ENCODE measurements at places on chromosomes 3 and 15.

GRCh38 chr3:27800261-27800660 lies 78.1 kb upstream of the EOMES start:
- no peak for DNase-seq

GRCh38 chr3:197420115-197420514 lies 121.7 kb upstream of the DLG1 start:
- no peak for DNase-seq

DNA sequence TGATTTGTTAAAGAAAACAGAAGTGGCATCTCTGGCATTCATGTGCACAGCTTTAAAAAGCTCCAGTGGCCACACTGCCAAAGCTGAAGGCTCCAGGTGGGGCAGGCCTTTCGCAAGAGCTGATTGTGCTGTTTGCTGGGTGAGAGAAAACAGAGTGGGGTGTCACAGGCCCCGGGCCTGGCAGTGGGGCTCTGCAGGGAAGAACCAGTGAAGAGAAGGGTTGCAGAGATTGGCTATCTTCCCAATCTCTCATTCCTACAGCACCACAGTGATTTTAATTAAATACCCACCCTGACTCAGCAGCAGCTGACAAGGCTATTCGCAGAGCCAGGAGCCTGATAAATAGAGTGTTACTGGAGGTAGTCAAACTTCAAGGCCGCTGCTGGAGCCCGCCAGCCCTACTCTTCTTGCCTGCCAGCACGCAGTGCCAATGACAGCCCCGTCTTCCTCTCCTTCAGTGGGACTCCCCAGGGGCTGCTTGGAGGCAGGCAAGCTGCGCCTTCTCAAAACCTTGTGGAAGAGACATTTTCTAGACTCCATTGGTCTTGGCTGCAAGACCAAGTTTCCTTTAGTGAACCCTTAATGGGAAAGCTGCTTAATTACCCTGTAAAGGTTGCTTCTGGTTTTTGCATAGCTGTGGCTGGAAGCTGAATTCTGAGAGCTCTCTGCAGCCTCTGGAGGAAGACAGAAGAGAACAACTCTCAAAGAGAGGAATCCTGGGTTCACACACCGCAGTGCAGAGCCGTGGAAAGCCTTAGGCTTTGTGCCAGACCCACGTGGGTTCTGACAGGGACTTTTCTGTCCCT lies 225.8 kb upstream of the SLCO3A1 start:
- no peak for DNase-seq

- DNase-seq, result no peak
Observed at GRCh38 chr3:9508781-9509180, 44.8 kb downstream of the LHFPL4 start.

DNA sequence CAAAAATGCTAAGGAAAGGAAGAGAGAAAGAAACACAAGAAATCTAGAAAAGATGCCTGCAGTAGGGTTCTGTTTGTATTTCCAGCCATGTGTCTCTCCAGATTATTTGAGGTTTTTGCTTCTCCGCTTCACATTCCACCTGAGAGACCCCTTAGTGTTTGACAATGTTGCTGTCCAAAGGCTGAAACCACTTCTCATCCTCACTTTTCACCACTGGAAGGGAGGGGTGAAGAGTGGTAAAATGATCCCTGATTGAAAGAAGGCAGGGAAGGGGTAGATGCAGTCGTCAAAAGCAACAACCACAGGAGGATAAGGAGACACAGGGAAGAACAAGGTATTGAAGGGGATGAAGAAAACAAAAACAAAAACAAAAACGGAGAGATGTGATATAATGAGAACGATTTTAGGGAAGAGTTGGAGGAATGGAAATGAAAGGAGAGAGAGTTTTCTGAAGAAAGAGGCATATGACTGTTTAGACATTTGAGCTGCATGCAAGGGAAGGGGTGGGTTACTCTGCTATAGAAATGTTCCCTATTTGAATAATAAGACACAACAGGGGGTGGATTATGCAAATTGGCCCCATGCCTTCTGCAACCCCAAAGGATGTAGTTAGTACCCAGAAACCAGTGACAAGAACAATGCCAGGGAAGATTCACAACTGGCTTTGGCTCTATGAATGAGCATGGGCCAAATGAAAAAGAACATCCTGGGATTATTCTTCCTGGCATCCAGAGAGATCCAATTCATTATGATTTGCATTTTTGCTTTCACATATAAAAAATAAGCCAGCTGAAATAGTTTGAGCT lies 235.9 kb downstream of the GAP43 start:
- DNase-seq, result no peak

- no peak for DNase-seq
Observed at GRCh38 chr3:96465521-96465920, 348.9 kb upstream of the EPHA6 start.
